ENCODE measurements at places on chromosomes 2 and 18. TPM values are rescaled to one million over a fixed set of nuclear protein-coding genes. Genes with fewer than 3 reads are reported as not detected.

DNA sequence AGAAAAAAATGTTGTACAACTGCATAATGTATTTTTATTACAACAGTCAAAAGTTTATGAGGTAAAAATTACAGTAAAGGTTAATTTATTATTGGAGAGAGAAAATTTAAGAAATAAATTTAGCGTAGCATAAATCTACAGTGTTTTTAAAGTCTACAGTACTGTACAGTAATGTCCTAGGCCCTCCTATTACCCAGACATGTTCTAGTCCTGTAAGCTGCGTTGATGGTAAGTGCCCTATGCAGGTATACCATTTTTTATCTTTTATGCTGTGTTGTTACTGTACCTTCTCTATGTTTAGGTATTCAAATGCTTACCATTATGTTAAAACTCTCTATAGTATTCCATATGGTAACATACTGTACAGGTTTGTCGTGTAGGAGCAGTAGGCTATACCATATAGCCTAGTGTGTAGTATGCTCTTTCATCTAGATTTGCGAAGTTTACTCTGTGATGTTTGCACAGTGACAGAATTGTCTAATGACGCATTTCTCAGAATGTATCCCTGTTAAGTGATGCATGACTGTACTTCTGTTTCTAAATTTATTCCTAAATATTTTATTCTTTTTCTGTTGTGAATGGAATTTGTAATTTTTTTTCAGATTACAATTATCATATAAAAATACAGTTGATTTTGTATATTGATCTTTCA is 24.5 kb downstream of the ABI2 start:
- no peaks in the 10 kb centered on the region for H3K27me3 ChIP-seq
- H3K36me3 ChIP-seq: no peaks in the 10 kb centered on the region
- H3K4me1 ChIP-seq: no peaks in the 10 kb centered on the region
- no peak for DNase-seq
- H3K27ac ChIP-seq: no peak overlapping the region
- H3K4me3 ChIP-seq: no peak overlapping the region

- H3K27ac ChIP-seq: no peak overlapping the region
- H3K36me3 ChIP-seq: no peaks in the 10 kb centered on the region
- H3K4me1 ChIP-seq: no peaks in the 10 kb centered on the region
- H3K27me3 ChIP-seq: peaks cover 5% of the 10 kb centered on the region
- H3K4me3 ChIP-seq: no peak overlapping the region
Measured at GRCh38 chr2:86383844-86384243, 46.4 kb upstream of the REEP1 start.

Gene BMP10
- total RNA-seq: not detected

GRCh38 chr2:190379249-190379964 is 28.7 kb upstream of the MFSD6 start:
- H3K4me3 ChIP-seq: no peak overlapping the region
- no peak overlapping the region for H3K27ac ChIP-seq
- H3K4me1 ChIP-seq: peaks cover 9% of the 10 kb centered on the region
- no peak for DNase-seq

- H3K4me3 ChIP-seq: no peak overlapping the region
- H3K4me1 ChIP-seq: peaks cover 20% of the 10 kb centered on the region
- no peak overlapping the region for H3K27ac ChIP-seq
- H3K36me3 ChIP-seq: peaks cover 14% of the 10 kb centered on the region
Measured at GRCh38 chr2:168138374-168138773, 109.0 kb downstream of the STK39 start.

DNA sequence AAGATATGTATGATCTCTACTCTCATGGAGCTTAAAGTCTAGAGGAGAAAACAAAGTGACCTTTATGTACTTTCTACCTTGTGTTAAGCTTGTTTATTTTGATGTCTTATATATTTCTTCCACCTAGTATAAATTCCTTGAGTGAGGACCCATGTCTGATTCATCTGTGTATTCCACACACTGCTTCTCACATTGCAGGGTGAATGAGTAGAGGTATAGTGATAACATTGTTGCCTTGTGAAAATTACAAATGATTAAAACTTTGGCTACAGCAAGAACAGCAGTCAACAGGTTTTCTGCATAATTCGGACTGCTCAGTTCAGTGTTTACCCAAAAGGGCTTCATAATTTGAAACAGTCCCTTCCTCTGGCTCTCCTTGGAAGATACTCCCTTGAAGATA is 36.3 kb downstream of the AOX1 start:
- no peaks in the 10 kb centered on the region for H3K36me3 ChIP-seq
- H3K27ac ChIP-seq: no peak overlapping the region
- peaks cover 3% of the 10 kb centered on the region for H3K27me3 ChIP-seq
- DNase-seq: no peak
- H3K4me3 ChIP-seq: no peak overlapping the region

Gene SLC19A3
- not detected for total RNA-seq

DNA sequence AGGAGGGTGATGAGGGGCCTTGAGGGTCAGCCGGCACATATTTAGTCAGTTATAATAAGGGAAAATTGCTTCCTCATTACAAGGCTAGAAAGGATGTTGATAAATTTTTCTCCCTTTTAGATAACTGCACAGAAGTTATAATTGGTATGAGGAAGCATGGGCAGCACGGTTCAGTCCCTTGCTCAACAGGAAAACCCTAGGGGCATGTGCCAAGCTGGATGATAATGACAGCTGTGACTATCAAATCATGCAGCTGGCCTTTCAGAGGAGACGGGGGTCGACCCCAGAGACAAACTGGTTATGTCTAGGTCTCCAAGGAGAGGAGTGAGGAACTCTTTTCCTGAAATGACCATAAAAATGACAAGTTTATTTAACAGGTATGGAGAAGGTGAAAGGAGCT is 448.1 kb upstream of the VRK2 start:
- H3K4me3 ChIP-seq: no peak overlapping the region
- H3K27me3 ChIP-seq: no peaks in the 10 kb centered on the region
- no peak for DNase-seq
- no peak overlapping the region for H3K27ac ChIP-seq
- no peaks in the 10 kb centered on the region for H3K4me1 ChIP-seq
- H3K36me3 ChIP-seq: no peaks in the 10 kb centered on the region

Gene FN1
- 2.7 TPM for total RNA-seq

- no peak overlapping the region for H3K27ac ChIP-seq
- no peak for DNase-seq
- peaks cover 22% of the 10 kb centered on the region for H3K27me3 ChIP-seq
- no peaks in the 10 kb centered on the region for H3K4me1 ChIP-seq
Measured at GRCh38 chr2:142980246-142981068, 103.0 kb downstream of the KYNU start.

GRCh38 chr2:209600341-209601171 is 171.1 kb upstream of the UNC80 start:
- DNase-seq: no peak
- H3K27me3 ChIP-seq: no peaks in the 10 kb centered on the region
- H3K4me3 ChIP-seq: no peak overlapping the region

Gene AP1S3
- total RNA-seq: 11.9 TPM

Gene LIMS3
- total RNA-seq: 0.12 TPM

Gene GCG
- not detected for total RNA-seq

Gene CTDP1
- total RNA-seq: 45.9 TPM

Gene TMEM198
- 3.3 TPM for total RNA-seq

DNA sequence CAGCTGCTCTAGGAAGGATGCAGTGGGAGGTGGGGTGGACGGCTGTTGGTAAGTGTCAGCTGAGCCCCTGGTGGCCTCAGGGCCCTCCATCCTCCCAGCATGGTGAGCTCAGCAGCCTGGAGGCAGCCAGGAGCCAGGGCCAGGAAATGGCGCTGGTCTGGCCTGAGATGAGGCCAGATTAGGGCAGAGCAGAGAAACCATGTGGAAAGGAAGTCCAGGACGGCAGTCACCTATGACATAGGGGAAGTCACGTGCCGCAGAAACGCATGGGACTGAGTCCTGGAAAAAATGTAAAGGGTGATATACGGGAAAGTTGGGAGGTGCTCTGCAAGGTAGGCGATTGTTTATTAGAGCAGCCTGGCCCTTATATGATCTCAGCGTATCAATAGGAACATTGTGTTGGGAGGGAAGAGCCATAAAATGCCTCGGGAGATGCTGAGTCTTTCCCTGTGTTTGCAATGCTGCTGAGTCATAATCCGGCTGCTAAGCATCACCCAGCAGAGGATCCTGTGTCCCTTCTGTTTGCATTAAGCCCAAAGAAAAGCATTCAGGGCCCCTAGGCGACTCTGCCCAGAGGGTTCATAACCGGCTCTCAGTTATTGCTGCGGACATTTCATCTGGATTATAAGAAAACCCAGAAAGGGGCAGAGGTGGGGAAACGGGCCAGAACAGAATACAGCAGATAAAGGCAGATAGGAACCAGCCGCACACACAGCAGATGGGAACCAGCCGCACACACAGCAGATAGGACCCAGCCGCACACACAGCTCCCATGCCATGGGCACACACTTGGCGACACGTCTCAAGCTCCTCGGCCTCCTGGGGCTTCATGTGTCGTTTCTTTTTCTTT is 30.3 kb upstream of the B3GNT7 start:
- H3K27ac ChIP-seq: no peak overlapping the region
- peaks cover 10% of the 10 kb centered on the region for H3K4me1 ChIP-seq
- no peak for DNase-seq
- no peak overlapping the region for H3K4me3 ChIP-seq
- H3K36me3 ChIP-seq: no peaks in the 10 kb centered on the region
- no peaks in the 10 kb centered on the region for H3K27me3 ChIP-seq

Gene PSMA8
- 0.44 TPM for total RNA-seq

- no peaks in the 10 kb centered on the region for H3K4me1 ChIP-seq
- no peaks in the 10 kb centered on the region for H3K36me3 ChIP-seq
- no peak overlapping the region for H3K27ac ChIP-seq
- DNase-seq: no peak
Measured at GRCh38 chr2:53438100-53438499, 329.5 kb upstream of the CHAC2 start.

Gene DGKD
- total RNA-seq: 42.5 TPM

DNA sequence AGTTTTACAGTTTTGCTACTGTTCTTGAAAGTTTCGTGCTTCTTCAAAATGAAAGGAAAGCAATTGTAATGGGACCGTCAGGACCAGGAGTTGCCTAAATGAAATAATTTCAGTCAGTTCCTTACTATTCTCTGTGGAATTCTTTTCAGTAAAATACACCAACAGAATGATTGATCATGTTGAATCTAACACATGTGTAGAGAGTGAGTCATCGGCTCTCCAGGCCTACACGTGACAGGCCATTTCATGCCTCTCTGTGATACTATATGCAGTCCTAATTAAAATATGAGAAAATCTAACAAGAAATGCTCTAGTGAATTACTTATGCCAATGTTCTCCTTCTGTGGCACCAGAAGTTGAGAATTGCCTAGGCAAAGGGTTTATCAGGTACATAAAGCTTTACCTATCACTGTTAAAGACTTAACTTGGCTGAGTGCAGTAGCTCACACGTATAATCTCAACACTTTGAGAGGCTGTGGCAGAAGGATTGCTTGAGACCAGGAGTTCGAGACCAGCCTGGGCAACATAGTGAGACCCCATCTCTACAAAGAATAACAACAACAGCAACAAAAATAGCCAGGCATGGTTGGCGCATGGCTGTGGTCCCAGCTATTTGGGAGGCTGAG is 199.4 kb downstream of the LRRTM1 start:
- no peaks in the 10 kb centered on the region for H3K4me1 ChIP-seq
- no peaks in the 10 kb centered on the region for H3K36me3 ChIP-seq
- H3K27me3 ChIP-seq: no peaks in the 10 kb centered on the region

GRCh38 chr2:231781798-231782726 is 980 bp upstream of the PDE6D start:
- peak overlapping the region; percentile 93 for H3K4me3 ChIP-seq
- peaks cover 62% of the 10 kb centered on the region for H3K4me1 ChIP-seq
- DNase-seq: no peak

DNA sequence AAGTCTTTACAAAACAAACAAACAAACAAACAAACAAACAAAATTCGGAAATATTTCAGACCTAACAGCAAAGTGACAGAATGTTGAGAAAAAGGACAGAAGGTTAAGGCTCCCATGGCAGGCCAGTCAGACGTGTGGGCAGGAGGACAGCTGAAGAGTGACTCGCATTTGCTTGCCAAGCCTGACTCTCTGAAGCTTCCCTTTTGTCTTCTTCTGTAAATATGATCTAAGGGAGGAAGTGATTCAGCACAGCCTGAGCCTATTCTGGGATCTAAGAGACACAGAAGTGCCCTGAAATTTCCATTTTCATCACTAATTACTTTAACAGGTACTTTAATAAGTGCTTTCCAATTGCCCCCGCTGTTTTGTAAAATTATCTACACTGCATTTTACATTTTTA is 134.0 kb upstream of the LYPD1 start:
- H3K27ac ChIP-seq: no peak overlapping the region
- H3K4me1 ChIP-seq: no peaks in the 10 kb centered on the region
- no peaks in the 10 kb centered on the region for H3K27me3 ChIP-seq
- H3K4me3 ChIP-seq: no peak overlapping the region
- no peak for DNase-seq

Gene LTBP1
- 0.26 TPM for total RNA-seq

DNA sequence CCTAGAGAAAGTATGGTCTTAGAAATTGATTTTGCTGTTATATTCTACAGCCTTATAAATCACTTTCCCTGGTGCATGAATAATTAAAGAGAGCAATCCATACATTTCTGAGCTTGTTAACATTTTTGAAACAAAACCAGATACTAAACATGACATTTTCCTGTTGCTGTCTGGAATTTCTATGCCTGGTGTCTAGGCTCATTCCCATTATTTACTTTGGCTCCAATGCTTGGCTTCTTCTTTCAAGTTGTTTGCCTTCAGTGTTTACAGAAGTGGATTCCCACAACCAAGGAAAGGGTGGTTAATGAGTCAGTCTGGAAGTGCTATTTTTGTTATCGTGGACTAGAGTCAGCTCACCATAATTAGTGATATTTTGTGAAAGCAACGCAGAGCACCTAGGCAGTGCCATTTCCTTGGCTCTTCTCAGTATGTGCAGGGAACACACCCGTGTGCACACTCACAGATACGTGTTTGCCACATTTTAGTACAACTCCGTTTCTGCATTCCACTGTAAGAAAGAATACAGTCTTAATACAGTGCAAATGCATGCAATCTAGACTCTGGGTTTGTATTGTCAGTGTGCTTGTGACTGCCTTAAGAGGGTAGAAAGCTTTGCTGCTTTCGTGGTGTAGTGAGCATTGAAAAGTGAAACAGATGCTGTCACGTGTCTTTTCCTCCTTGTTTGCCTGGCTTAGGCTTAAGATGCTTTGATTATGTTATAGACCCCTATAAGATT is 185.0 kb upstream of the RASGRP3 start:
- no peaks in the 10 kb centered on the region for H3K36me3 ChIP-seq
- H3K27me3 ChIP-seq: peaks cover 4% of the 10 kb centered on the region
- H3K4me1 ChIP-seq: no peaks in the 10 kb centered on the region
- no peak overlapping the region for H3K27ac ChIP-seq
- DNase-seq: no peak

Gene KATNAL2
- 0.27 TPM for total RNA-seq

GRCh38 chr18:74500372-74500771 is 4.2 kb downstream of the CNDP2 start:
- peak overlapping the region; percentile 99 for H3K27ac ChIP-seq
- no peaks in the 10 kb centered on the region for H3K27me3 ChIP-seq
- peaks cover 45% of the 10 kb centered on the region for H3K36me3 ChIP-seq
- DNase-seq: no peak

- no peak overlapping the region for H3K4me3 ChIP-seq
- no peak for DNase-seq
- no peaks in the 10 kb centered on the region for H3K4me1 ChIP-seq
- peaks cover 6% of the 10 kb centered on the region for H3K27me3 ChIP-seq
- no peak overlapping the region for H3K27ac ChIP-seq
Measured at GRCh38 chr2:8567469-8568260, 114.2 kb upstream of the ID2 start.

Data from activated T-helper 1 cell treated with anti-CD3 and anti-CD28 coated beads, Interleukin-12 subunit alpha, Interleukin-12 subunit beta, Interleukin-2, Interleukin-4 antibody, amounts not matched to agents 30 ng/mL and 10 ng/mL and 1 ng/mL, durations not matched to agents 14 hours and 24 hours and 36 hours (primary cell).